ENCODE measurements at places on chromosomes 12 and 14.

DNA sequence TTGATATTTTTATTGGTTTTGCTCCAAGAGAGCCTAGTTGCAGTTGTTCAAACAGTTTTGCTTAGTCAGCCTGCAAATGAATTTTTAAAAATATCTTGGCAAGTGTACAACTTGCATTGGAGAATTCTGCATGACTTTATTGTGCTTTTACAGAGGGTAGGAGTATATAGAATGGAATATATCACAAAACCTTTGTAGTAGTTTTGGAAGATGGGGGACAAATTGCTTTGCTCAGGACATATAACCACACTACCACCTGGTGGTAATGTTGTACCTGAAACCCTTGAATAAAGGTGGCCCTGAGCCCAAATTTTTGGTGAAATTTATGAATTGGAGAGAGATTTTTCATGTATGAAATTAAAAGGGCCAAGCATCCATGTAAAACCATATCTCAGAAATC is 645.2 kb downstream of the MED13L start:
- no peak for DNase-seq

GRCh38 chr12:82959821-82960220 is 273.1 kb downstream of the TMTC2 start:
- no peak for DNase-seq

- no peak for DNase-seq
Measured at GRCh38 chr14:89630101-89630829, 213.2 kb upstream of the FOXN3 start.

- no peak for DNase-seq
Measured at GRCh38 chr12:112133418-112133817, 8.1 kb downstream of the TRAFD1 start.

GRCh38 chr14:39230416-39231035 is 3.2 kb upstream of the MIA2 start:
- DNase-seq, result no peak

GRCh38 chr14:75283833-75284563 is 5.4 kb downstream of the FOS start:
- DNase-seq, result peak; percentile 82
